ENCODE measurements at places on chromosomes 6 and 20. TPM values are rescaled to one million over a fixed set of nuclear protein-coding genes. Genes with fewer than 3 reads are reported as not detected.
A peak's percentile ranks its signal among the peaks of the same experiment; 100 is the strongest.

DNA sequence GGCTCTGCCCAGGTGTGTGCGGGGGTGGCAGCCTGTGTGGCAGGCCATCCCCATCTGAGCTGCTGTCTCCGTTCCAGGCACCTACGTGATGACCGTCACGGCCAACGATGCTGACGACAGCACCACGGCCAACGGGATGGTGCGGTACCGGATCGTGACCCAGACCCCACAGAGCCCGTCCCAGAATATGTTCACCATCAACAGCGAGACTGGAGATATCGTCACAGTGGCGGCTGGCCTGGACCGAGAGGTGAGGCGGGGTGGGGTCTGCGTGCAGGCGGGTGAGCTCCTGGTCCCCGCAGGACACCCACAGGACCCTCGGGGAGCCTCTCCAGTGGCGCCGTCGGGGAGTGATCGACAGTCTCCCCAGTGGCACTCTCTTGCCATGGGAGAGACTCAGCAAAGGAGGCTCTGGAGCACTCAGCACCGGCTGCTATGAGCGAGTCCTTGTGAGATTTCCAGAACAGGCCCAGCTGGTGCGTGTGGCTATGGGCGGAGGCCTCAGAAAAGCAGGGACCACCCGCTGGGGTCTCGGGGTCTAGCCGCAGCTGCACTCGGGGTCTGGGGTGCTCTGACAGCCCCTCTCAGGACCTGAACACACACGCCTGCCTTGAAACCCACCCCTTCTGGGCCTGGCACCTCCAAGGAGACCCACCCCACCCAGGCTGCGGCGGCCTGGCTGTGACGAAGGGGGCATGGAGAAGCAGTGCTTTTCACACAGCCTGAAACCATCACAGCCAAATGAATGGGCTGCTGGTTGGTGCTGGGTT, 191.8 kb downstream of the TAF4 start:
- no peak overlapping the region for H3K27ac ChIP-seq
- DNase-seq = no peak
- no peaks in the 10 kb centered on the region for H3K4me1 ChIP-seq
- H3K27me3 ChIP-seq = peaks cover 2% of the 10 kb centered on the region

GRCh38 chr6:56746767-56747504, 104.2 kb upstream of the DST start:
- H3K4me3 ChIP-seq = no peak overlapping the region
- no peak for DNase-seq
- H3K27me3 ChIP-seq = no peaks in the 10 kb centered on the region
- no peak overlapping the region for H3K27ac ChIP-seq
- no peaks in the 10 kb centered on the region for H3K36me3 ChIP-seq

- no peaks in the 10 kb centered on the region for H3K36me3 ChIP-seq
- H3K27me3 ChIP-seq = no peaks in the 10 kb centered on the region
- no peak overlapping the region for H3K27ac ChIP-seq
- H3K4me3 ChIP-seq = no peak overlapping the region
Observed at GRCh38 chr6:21536280-21536766, 57.2 kb upstream of the SOX4 start.

- H3K4me1 ChIP-seq = no peaks in the 10 kb centered on the region
- H3K27me3 ChIP-seq = no peaks in the 10 kb centered on the region
- H3K4me3 ChIP-seq = no peak overlapping the region
- H3K27ac ChIP-seq = no peak overlapping the region
- DNase-seq = no peak
Observed at GRCh38 chr20:1792274-1792673, 102.9 kb upstream of the SIRPA start.

- H3K36me3 ChIP-seq = peaks cover 16% of the 10 kb centered on the region
- H3K4me1 ChIP-seq = no peaks in the 10 kb centered on the region
- DNase-seq = no peak
- H3K27ac ChIP-seq = no peak overlapping the region
Observed at GRCh38 chr6:56076033-56076432, 171.3 kb downstream of the COL21A1 start.

DNA sequence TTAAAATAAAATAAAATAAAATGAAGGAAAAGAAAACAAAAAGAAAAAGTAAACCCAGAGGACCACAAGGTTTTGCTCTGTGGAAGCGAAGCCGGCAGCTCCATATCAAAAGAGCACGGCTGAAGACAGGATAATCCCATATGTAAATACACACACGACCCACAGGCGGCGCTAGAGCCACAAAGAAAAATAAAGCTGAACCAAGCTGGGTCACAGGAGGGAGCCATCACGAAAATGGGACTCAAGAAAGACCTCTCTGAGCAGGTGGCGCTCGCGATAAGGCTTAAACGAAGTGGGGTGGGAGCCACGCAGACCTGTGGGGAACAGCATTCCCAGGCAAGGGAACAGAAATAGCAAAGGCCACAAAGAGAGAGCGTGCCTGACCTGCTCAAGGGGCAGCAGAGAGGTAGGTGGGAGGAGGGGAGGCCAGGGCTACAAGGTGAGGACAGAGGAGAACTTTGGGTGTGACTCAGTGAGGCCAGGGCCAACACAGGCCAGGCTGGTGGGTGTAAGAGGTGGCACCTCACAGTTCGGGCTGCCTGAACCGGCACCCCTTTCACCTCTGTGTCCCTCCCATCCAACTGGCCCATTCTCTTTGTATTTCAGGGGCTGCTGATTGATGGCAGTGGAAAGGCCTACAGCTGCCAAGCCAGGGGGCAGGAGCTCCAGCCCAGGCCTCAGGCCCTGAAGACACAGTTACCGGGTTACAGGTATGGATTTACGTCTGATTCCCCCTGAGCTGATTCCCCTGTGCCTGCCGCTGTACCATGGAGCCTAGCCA, 26.0 kb downstream of the PTGIS start:
- no peak overlapping the region for H3K4me3 ChIP-seq
- H3K27me3 ChIP-seq = no peaks in the 10 kb centered on the region
- no peaks in the 10 kb centered on the region for H3K4me1 ChIP-seq
- peak; percentile 81 for DNase-seq

- no peaks in the 10 kb centered on the region for H3K36me3 ChIP-seq
- H3K4me3 ChIP-seq = no peak overlapping the region
- peaks cover 17% of the 10 kb centered on the region for H3K27me3 ChIP-seq
- H3K27ac ChIP-seq = no peak overlapping the region
- DNase-seq = no peak
Observed at GRCh38 chr6:97586344-97586743, 303.3 kb upstream of the MMS22L start.

DNA sequence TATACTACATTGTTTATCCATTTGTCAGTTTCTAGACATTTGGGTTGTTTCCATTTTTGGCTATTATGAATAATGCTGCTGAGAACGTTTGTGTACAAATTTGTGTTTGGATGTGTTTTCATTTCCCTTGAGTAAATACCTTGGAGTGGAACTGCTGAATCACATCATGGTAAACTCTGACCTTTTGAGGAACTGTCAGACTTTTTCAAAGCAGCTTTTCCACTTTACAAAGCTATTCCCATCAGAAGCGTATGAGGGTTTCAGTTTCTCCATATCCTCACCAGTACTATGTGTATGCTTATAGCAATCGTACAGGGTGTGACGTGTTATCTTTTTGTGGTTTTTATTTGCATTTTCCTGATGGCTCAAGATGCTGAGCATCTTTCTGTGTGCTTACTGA, 103.7 kb downstream of the MYO6 start:
- no peaks in the 10 kb centered on the region for H3K4me1 ChIP-seq
- no peak overlapping the region for H3K4me3 ChIP-seq
- no peak overlapping the region for H3K27ac ChIP-seq
- H3K27me3 ChIP-seq = no peaks in the 10 kb centered on the region
- no peak for DNase-seq

DNA sequence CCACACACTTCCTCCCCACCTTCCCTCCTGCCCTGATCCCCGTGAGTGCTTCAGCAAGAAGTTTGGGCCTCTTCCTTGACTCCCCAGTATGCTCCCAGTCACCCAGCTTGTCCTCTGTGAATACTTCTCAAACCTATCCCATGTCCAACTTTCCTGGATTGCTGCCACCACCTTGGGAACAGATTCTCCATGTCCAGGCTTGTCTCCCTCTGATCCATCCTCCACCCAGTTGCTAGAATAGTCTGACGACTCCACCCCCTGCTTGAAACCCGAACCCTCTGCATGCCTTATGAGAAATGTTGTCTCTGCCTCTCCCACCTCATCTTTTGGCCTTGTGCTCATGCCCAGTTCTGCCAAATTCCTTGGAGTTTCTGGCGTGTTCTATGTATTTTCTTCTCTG, 108.0 kb downstream of the PPP1R14C start:
- H3K27ac ChIP-seq = no peak overlapping the region
- H3K27me3 ChIP-seq = no peaks in the 10 kb centered on the region
- H3K4me3 ChIP-seq = no peak overlapping the region
- DNase-seq = peak; percentile 40

DNA sequence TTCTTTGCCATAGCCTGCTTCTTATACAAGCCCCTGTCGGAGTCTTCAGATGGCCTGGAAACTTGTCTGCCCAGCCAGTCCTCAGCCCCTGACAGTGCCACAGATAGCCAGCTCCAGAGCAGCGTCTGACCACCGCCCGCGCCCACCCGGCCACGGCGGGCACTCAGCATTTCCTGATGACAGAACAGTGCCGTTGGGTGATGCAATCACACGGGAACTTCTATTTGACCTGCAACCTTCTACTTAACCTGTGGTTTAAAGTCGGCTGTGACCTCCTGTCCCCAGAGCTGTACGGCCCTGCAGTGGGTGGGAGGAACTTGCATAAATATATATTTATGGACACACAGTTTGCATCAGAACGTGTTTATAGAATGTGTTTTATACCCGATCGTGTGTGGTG, 29.5 kb downstream of the SLCO4A1 start:
- H3K4me3 ChIP-seq = no peak overlapping the region
- H3K27ac ChIP-seq = no peak overlapping the region
- no peaks in the 10 kb centered on the region for H3K36me3 ChIP-seq
- no peaks in the 10 kb centered on the region for H3K27me3 ChIP-seq

DNA sequence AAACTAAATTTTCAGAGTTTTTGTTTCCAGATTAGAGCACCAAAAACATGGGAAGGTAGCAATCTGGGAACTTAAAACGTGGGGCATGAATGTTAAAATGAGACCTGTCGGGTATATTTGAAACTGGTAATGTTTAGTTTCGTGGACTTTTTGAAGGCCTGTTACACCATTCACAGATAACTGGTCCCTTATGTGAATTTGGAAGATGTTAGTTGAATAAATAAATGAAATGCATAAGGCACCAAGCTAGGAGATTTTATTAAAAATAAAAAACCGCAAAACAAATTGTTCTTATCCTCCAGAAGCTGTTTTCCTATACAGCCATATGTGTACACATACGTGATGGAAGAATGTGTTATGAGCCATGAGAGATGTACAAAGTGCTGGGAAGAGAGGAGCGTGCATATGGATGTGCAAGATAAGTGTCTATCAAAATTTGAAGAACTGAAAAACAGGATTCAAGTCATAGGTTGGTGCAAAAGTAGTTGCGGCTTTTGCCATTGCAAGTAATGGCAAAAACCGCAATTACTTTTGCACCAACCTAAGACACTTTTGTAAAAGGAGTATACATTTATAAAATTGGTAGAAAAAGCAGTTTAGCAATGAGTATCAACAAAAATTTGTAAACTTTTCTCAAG, 700 bp upstream of the MCUR1 start:
- no peak overlapping the region for H3K27ac ChIP-seq
- H3K4me1 ChIP-seq = peaks cover 2% of the 10 kb centered on the region
- no peaks in the 10 kb centered on the region for H3K36me3 ChIP-seq
- peak overlapping the region; percentile 84 for H3K4me3 ChIP-seq

DNA sequence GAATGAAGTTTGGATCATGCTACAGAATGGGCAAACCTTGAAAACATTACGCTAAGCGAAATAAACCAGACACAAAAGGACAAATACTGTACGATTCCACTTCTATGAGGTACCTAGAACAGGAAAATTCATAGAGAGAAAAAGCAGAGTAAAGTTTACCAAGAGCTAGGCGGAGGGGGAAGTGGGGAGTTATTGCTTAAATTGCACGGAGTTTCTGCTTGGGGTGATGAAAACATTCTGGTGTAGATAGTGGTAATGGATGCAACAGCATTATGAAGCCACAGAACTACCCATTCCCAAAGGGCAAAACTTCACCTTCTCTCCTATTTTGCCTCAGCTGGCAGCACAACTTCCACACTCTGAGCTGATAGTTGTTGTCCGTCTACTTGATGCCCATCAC, 6.4 kb upstream of the PDYN start:
- no peak for DNase-seq
- no peak overlapping the region for H3K4me3 ChIP-seq
- H3K4me1 ChIP-seq = no peaks in the 10 kb centered on the region
- no peaks in the 10 kb centered on the region for H3K36me3 ChIP-seq
- H3K27ac ChIP-seq = no peak overlapping the region

DNA sequence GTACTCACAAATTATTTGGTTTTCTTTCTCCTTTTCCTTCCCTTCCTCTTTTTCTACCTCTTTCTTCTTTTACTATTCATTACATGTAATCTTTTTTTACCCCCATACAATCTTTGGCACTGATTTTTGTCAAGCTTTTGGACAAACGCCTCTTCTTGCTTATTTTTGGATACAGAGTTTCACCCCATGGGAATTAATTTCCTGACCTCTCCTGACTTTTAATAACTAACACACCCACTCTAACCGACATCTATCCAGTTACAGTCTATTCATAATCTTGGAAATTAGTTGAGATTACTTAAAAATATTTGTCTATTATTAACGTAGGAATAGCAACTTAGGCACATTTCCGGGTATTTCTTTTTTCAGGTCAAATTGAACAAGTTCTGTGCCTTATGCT, 101.2 kb downstream of the HDGFL1 start:
- H3K27ac ChIP-seq = no peak overlapping the region
- no peaks in the 10 kb centered on the region for H3K4me1 ChIP-seq
- no peaks in the 10 kb centered on the region for H3K36me3 ChIP-seq

DNA sequence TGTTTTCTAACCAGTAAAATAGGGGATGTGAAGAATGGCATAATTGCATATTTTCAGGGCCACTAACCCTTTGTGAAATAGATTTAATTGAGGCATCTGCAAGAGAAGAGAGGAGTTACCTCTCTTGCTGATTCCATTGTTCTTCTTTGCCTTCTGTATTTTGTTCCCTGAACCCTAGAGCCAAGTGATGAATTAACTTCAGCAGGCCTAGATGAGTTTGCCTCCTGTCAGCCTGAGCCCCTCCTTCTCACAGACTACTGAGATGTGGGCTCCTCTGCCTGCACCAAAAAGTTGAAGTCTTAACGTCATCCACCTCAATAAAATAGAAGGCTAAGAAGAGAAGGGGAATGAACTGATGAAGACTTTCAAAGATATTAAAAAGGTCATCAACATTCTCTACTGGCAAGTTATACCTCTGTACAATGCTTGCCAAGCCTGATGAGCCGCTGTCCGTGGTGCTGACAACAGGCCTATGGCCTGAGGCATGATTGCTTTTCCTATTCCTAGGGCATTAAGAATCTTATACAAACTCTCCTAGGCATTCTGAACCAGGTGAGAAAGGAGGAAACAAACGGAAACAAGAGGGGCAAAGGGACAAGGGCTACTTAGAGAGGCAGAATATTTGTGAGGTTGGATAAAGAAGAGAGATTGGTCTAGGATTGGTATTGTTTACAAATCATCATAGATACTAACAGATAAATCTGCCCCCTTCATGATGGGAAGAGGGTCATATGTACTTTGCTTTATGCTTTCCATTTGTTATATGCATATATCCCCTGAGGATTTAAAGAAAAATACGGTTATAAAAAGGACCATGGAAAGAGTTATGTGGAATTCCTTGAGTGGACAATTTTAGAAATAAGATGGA, 46.8 kb downstream of the CD24 start:
- H3K36me3 ChIP-seq = no peaks in the 10 kb centered on the region
- peak; percentile 71 for DNase-seq
- H3K4me3 ChIP-seq = peak overlapping the region; percentile 28
- H3K27me3 ChIP-seq = no peaks in the 10 kb centered on the region

The MDC1 gene
- 77.6 TPM for total RNA-seq

The CD40 gene
- total RNA-seq = 7.8 TPM

The ADGRB3 gene
- total RNA-seq = 0.22 TPM

The GPRC6A gene
- total RNA-seq = not detected

The EEF1A2 gene
- total RNA-seq = 27.4 TPM

The EPB41L1 gene
- total RNA-seq = 31.1 TPM

The TMEM74B gene
- 4.9 TPM for total RNA-seq
